GM12865 (cell line): ENCODE measurements at places on chromosomes 3 and 15.

GRCh38 chr3:138919325-138919724 lies 27.6 kb downstream of the FOXL2 start:
- DNase-seq = no peak

DNA sequence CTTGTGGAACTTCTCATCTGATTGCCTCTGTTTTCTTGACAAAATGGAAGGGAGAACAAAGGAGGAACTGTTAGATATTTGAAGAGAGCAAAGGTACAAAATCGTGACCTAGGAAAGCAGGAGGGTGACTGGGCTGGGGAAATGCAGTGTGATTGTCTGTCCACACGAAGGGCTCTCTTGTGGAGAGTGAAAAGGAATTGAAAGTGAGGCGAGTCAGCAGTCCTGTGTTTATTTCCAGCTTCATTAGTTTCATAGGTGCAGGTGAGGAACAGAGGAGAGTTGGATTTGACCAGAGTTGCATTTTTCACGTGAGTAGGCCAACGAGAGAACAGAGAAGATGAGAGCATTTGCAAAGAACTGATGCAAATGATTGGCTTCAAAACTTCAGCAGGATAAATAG lies 336.4 kb upstream of the SATB1 start:
- DNase-seq = no peak

DNA sequence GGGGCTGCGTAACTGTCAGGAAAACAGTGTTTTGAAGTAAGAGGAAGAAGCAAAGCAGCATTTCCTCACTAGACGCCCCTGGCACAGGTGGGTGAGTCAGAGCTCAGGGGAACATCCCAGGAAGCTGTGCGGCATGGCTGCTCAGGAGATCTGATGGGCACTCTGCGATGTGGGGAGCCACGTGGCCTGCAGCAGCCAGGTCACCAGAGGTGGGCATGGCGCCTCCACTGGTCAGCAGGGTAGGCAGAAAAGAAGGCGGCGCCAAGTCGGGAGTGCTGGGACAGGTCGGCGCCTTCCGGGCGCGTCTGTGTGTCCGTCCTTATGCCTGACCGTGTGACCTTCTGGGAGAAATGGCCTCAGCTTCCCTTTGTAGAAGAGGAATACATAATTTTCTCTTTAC lies 249.9 kb upstream of the ST8SIA2 start:
- DNase-seq = no peak

DNA sequence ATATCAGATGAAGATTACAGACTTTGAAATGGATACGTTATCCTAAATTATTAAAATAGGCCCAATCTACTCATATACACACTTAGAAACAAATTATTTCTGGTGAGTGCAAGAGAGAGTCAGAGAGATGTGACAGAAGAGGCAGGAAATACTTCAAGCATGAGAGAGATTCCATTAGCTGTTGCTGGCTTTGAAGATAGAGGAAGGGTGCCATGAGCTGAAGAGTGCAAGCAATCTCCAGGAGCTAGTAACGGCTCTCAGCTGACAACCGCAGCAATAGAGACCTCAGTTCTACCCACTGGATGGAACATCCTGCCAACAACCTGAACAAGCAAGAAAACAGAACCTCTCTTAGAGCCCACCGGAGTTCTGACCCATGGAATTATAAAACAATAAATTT lies 270.7 kb upstream of the SLITRK3 start:
- DNase-seq = no peak

DNA sequence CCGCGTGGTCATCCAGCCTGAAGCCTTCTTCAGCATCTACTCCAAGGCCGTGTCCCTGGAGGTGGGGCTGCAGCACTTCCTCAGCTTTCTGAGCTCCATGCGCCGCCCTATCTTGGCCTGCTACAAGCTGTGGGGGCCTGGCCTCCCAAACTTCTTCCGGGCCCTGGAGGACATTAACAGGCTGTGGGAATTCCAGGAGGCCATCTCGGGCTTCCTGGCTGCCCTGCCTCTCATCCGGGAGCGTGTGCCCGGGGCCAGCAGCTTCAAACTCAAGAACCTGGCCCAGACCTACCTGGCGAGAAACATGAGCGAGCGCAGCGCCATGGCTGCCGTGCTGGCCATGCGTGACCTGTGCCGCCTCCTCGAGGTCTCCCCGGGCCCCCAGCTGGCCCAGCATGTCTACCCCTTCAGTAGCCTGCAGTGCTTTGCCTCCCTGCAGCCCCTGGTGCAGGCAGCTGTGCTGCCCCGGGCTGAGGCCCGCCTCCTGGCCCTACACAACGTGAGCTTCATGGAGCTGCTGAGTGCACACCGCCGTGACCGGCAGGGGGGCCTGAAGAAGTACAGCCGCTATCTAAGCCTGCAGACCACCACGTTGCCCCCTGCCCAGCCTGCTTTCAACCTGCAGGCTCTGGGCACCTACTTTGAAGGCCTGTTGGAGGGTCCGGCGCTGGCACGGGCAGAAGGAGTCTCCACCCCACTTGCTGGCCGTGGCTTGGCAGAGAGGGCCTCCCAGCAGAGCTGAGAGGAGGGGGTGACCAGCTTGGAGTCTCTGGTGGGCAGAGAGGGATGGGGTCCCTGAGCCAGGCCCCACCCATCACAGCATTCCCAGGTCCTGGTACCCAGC lies 37.9 kb downstream of the GOLGA6A start:
- DNase-seq = no peak

GRCh38 chr3:126935756-126936509 lies 47.0 kb upstream of the PLXNA1 start:
- no peak for DNase-seq

- no peak for DNase-seq
Measured at GRCh38 chr15:59558851-59559250, 52.7 kb upstream of the GCNT3 start.

GRCh38 chr3:22380253-22380652 lies 629.2 kb upstream of the ZNF385D start:
- no peak for DNase-seq

DNA sequence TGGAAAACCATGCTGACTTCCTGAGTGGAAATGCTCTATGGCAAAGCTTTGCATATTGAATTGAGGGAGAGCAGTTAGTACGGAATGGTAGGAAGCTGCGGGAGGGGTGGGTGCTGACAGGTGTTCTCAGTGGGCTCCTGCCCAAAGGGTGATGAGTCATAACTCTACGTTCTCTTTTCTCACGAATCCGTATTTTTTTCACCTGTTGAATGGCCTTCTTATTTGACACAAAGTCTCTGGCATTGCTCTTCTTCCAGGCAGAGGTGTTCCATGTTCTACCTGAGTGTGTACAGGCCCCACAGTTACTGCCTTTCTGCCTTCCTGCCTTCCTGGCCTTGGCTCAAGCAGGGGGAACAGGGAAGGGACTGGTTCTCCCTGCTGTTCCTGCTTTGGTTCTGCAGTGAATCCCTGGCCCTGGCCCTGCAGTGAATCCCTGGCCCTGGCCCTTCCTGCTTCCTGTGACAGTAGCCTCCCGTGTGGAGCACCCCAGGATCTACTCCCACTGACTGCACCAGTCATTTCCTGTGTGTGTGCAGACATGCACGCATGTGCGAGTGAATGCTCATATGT lies 31.9 kb downstream of the TRAK1 start:
- peak; percentile 82 for DNase-seq

GRCh38 chr15:32674681-32675080 lies 33.2 kb downstream of the SCG5 start:
- DNase-seq = no peak

- DNase-seq = no peak
Measured at GRCh38 chr3:18634461-18634860, 209.3 kb upstream of the SATB1 start.

- DNase-seq = peak; percentile 29
Measured at GRCh38 chr3:23767546-23767945, 38.2 kb upstream of the UBE2E1 start.
